Activated naive CD4-positive, alpha-beta T cell treated with anti-CD3 and anti-CD28 coated beads, Interleukin-2, amount 50 U/mL, for 72 hours (primary cell): ENCODE measurements at places on chromosomes 11 and 22. TPM values are rescaled to one million over a fixed set of nuclear protein-coding genes. Genes with fewer than 3 reads are reported as not detected.

- DNase-seq = peak; percentile 85
These were observed 15.9 kb upstream of the GRAMD4 start for GRCh38 chr22:46604306-46604690.

OR51E2 gene
- total RNA-seq = not detected

GRCh38 chr11:28140689-28141455 lies 32.7 kb downstream of the METTL15 start:
- DNase-seq = no peak

- no peak for DNase-seq
These were observed at the start of gene IL18 for GRCh38 chr11:112163875-112164685. IL18 (minus strand) TSS chr11:112164094; CDS start chr11:112155053, 9,041 bp downstream.

MUC6 gene
- not detected for total RNA-seq

- DNase-seq = no peak
These were observed 120.9 kb downstream of the ME3 start for GRCh38 chr11:86551288-86552092.

DNA sequence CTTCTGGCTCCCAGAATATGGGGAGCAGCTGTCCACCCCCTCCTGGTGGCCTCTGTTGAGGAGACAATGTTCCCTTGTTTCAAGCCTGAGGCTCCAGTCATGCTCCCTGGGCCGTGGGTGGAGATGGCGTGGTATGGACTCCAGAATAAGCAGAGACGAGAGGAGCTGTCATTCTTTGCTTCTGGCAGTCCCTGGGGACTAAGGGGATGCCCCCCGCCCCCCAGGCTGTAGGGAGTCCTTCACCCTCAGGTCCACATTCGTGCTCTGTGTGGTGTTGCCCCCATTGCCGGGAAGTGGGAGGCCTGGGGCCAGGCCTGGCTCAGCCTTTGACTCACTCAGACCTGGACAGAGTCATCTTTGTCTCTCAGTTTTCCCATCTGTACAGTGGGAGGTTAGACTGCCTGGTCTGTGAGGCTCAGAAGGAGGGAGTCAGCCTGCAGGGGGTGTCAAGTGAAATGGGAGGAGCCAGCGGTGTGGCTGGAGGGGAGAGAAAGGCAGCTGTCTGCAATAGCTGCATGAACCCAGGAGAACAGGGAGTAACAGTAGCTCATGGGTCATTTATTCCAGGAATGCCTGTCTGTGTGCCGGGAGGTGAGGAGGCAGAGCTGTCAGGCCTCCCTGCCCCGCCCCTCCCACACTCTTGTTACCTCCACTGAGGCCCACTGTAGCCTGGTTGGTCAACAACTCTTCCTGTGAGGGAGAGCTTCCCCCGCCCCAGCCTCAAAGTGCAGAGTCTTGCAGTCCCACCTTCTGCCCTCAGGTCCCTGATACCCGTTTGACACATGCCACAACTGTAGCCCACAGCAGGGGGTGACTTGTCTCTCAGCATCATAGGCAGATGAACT lies 6.3 kb downstream of the ARHGEF17 start:
- DNase-seq = no peak
